RWPE1 (cell line): ENCODE measurements at places on chromosomes 3 and 15.

DNA sequence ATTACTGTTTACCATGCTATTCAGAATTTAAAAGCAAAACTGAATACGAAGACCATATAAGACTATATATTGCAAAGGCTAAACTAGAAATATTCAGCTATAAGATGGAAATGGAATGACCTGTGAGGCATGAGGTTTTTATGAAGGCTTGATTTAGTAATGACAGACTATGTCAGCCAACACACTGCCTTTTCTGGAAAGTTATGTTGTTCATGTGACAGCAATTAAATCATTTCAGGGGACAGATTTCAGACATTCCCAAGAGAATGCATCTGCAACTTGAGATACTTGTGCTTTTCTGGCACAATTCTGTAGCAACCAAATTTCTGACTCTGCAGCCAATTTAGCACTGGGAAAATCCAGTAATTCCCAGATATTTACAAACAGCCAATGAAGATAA is 8.6 kb upstream of the GATM start:
- no peak for DNase-seq

DNA sequence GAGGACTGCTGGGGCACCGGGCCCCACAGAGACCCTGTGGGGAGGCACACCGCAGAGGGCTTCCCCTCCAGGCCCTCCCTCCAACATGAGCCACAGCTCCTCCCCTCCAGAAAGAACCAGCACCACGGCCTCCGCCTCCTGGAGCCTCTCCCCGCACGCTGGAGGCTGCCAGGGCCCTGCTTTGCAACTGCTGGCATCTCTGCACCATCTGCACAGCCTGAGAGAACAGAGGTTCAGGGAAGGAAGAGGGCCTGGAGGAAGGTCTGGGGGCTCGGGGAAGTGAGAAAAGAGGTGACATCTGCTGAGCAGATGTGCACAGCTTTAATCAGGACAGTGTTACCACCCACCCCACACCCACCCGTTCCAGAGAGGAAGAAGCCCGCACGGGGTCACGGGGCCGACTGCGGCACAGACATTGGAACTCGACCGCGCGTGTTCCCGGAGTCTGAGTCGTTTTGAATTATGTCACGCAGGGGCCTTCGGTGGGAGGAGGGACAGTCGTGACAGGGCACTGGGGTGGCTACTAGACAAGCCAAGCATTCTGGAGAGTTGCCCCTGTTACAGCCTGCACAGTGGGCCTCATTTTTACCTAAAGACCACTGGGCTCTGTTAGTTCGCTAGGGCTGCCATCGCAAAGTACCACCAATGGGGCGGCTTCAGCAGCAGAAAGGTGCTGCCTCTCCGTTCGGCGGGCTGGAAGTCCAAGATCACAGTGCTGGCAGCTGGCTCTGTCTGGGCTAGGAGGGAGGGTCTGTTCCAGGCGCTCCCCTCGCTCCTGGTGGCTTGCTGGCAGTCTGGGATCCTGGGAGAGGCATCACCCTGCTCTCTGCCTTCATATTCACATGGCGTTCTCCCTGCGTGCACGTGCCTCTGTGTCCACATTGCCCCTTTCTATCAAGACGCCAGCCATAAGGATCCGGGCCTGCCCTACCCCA is 194.8 kb downstream of the XXYLT1 start:
- no peak for DNase-seq

GRCh38 chr15:42456531-42456930 is 34.4 kb downstream of the ZNF106 start:
- DNase-seq, result no peak

DNA sequence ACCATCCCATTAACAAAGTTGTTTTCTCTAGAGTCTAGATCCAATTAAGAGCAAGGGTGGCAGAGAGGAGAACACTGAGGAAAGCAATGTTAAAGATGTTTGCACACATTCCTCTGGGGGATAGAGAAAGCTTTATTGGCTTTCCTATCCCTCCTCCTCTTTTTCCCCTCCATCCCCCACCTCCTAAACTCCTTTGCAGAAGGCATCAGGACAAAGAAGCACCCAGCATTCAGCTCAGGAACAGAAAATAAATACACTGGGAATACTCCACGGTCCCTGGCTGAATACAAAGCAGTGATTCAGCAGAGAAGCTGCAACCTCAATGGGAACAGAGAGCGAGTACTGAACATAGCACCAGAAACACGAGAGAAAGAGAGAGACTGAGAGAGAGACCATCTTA is 21.9 kb downstream of the LSAMP start:
- DNase-seq, result no peak

DNA sequence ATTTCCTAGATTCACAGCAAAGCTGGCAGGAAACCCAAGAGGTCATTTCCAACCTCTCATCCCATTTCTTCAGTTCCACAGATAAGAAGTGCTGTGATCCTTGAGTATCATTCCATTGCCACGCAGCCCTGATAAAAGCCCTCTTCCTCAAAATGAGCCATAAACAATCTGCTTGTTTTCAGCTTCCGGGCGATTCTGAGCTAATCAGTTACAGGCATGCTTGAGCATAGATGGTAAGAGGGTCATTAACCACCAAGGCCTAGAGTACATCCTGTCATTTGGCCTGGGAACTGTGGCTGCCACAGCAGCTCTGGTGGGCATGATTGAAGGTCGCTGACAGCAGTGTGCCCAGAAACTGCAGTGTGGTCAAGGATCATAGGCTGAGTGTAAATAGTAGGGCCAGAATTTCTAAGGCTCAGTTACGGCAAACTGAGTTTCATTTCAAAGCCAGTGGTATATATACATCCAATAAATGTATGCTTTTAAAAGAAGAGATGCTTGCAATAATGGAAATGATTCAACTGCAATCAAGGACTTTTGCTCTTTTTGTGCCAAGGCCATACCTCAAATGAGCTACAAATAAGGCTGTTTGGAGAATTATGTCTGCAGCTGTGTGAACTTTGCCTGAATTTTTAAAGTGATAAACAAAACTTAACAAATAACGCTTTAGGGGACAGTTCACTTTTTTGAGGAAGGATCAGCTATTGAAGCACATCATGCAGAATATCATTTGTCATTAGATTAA is 47.3 kb downstream of the P3H2 start:
- no peak for DNase-seq

- no peak for DNase-seq
These were observed 28.3 kb downstream of the RETNLB start for GRCh38 chr3:108728934-108729333.

GRCh38 chr15:49063402-49064280 is 17.4 kb upstream of the SECISBP2L start:
- no peak for DNase-seq

GRCh38 chr3:153069598-153070510 is 92.2 kb upstream of the RAP2B start:
- DNase-seq, result no peak

DNA sequence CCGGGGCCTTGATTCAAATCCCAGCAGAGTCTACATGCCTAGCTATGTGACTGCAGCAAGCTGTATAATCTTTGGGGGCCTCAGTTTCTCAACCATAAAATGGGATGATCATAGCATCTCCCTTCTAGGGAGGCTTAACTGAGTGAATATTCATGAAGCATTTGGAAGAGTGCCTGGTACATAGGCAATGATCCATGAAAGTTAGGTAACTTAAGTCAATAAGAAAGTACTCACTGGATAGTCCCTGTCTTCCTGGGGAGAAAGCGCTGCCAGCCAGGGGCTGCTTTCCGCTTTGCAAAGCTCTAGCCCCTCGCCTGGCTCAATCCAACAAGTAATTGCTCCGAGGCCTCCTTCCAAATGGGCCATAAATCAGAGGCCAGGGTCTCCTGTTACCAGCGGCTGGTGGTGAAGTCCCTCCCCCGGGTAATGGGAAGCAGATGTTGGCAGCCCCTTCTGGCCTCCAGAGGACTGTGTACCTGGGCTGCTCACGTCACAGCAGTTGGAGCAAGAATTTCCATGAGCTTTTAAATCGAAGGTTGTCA is 521.9 kb upstream of the PROK2 start:
- DNase-seq, result no peak

GRCh38 chr15:97521381-97522285 is 438.9 kb upstream of the ARRDC4 start:
- no peak for DNase-seq

- DNase-seq, result no peak
These were observed 241.9 kb downstream of the ALCAM start for GRCh38 chr3:105608623-105609022.

GRCh38 chr3:187027531-187028278 is 97.4 kb downstream of the ST6GAL1 start:
- no peak for DNase-seq

GRCh38 chr15:63234451-63234870 is 42.9 kb upstream of the APH1B start:
- DNase-seq, result no peak

DNA sequence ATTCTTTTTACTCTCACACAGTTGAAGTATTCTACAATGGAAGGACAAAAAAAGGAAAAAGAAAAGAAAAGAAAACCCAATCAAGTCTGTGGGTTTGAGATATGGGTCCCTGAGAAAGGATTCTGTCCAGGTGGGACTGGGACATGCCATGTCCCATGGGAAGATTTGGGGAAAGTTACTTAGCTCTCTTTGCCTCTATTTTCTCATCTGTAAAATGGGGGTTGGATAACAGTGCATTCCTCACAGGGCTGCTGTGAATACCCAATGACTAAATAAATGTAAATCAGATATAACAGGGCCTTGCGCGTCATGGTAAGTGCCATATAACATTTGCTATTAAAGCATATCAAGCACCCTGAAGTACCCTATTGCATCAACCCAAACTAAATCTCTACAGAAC is 105.7 kb downstream of the CPN2 start:
- DNase-seq, result no peak

- peak; percentile 74 for DNase-seq
These were observed 537.7 kb upstream of the MDFIC2 start for GRCh38 chr3:70849911-70850699.

GRCh38 chr3:195800240-195800639 is 11.5 kb downstream of the MUC4 start:
- no peak for DNase-seq

DNA sequence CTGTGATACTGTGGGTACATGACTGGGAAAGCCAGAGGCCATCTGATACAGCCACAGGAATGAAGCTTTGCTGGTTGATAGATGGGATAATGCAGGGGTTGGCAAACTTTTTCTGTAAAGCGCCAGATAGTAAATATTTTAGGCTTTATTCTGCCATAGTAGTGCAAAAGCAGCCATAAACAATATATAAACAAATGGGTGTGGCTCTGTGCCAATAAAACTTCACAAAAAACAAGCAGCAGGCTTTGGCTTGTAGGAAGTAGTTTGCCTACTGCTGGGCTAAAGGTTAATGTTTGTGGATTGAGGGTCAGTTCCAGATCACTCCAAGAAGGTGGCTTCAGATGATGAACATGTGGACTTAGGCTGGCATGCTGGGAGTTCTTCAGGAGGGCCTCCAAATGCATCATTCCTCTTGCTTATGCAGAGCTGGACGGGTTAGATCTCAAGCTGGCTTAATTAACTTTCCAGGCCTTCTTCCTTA is 305.7 kb downstream of the RPLP1 start:
- no peak for DNase-seq

- DNase-seq, result no peak
These were observed 110.6 kb upstream of the DCBLD2 start for GRCh38 chr3:99012051-99012450.

- DNase-seq, result peak; percentile 43
These were observed at the start of gene RAB6B for GRCh38 chr3:133895208-133896001. TSS of gene RAB6B (minus strand) at chr3:133895882. CDS start at chr3:133895466, 416 bp downstream.

GRCh38 chr3:127273206-127273605 is 14.6 kb downstream of the PRR20G start:
- DNase-seq, result peak; percentile 13

DNA sequence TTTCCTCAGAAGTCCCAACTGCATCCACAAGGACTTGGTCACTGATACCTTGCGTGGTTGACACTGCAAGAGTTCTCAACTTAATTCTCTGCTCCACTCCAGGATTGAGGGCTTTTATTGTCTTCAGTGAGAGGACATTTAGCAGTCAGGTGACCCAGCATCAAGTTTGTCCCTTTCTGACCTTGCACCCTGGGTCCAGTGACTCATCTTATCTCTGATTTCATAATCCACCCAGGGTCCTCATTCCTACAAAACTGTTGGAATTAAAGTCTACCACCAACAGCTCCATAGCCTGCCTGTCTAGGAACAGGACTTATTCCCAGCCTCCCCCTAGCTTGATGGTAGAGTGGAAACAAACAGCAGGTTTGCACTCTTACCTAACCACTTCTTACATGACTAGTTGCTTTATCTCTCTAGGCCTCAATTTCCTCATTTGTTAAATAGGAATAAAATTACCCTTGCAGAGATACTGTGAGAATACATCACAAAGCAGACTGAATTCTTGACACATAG is 151.3 kb upstream of the LPP start:
- DNase-seq, result no peak

- DNase-seq, result no peak
These were observed 41.5 kb downstream of the CD200R1L start for GRCh38 chr3:112805126-112805525.

DNA sequence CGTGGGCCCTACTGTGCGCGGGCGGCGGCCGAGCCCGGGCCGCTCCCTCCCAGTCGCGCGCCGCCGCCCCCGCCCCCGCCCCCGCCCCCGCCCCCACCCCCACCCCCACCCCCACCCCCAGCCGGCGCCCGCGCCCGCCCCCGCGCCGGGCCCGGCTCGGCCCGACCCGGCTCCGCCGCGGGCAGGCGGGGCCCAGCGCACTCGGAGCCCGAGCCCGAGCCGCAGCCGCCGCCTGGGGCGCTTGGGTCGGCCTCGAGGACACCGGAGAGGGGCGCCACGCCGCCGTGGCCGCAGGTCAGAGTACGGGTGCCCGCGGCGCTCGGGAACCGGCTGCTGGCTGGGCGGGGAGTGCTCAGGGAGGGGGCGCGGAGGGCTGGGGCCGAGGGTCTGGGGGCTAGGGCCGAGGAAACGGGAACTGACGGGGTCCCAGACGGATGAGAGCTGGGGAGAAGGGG is 1.1 kb upstream of the PPARG start:
- DNase-seq, result no peak
